HS-5 (cell line): ENCODE measurements at places on chromosomes 2 and 18.
A peak's percentile ranks its signal among the peaks of the same experiment; 100 is the strongest.

GRCh38 chr18:54181856-54182602, 42.4 kb downstream of the MBD2 start:
- DNase-seq = no peak

GRCh38 chr18:30970196-30970816, 72.2 kb downstream of the DSC3 start:
- DNase-seq = peak; percentile 30

- no peak for DNase-seq
Measured at GRCh38 chr2:197359859-197360258, 49.3 kb upstream of the ANKRD44 start.

- DNase-seq = no peak
Measured at GRCh38 chr2:138814123-138814898, 34.1 kb upstream of the NXPH2 start.

DNA sequence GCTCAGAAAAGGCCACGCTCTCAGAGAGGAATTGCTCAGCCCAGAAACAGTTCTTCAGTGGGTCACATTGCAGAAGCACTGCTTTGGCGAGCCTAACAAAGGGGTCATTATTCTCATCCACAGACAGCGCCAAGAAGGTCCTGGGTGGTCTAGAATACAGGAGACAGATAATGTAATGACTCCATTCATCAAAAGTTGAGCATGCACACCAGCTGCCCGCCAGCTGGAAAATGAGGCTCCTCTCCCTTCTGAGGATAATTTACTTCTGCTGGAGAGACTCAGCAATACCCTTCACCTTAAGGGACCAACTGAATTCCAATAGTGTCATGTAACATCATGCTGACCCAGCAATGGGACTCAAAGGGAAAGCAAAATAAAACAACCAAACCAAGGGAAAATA, 79.9 kb downstream of the TRIB2 start:
- DNase-seq = no peak

DNA sequence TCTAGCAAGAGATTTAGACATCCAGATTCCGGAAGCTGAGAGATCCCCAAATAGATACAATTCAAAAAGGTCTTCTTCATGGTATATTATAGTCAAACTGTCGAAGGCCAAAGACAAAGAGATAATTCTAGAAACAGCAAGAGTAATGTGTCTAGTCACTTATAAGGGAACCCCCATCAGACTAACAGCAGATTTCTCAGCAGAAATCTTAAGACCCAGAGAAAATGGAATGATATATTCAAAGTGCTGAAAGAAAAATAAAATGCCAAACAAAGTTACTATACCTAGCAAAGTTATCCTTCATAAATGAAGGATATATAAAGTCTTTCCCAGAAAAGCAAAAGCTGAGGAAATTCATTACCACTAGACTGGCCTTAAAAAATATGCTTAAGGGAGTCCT, 36.1 kb upstream of the PAX3 start:
- DNase-seq = no peak

GRCh38 chr2:129762386-129763189, 216.9 kb upstream of the RAB6C start:
- no peak for DNase-seq

DNA sequence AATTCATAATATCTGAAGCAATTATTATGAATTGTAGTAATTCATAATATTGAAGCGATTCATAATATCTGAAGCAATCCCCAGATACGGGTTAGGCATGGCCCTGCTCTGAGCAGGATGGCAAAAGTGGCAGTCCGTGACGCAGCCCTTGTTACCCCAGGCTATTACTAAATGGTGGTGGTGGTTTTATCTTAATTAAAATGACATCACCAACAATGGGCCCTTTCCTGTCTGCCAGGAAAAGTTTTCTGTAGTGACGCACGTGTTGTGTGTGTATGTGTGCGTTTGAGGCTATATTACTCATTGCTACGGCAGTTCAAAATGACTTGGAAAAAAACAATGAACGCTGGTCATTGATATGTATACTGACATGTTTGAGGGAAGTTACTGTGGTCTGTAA, 10.6 kb upstream of the MOCOS start:
- DNase-seq = peak; percentile 87

DNA sequence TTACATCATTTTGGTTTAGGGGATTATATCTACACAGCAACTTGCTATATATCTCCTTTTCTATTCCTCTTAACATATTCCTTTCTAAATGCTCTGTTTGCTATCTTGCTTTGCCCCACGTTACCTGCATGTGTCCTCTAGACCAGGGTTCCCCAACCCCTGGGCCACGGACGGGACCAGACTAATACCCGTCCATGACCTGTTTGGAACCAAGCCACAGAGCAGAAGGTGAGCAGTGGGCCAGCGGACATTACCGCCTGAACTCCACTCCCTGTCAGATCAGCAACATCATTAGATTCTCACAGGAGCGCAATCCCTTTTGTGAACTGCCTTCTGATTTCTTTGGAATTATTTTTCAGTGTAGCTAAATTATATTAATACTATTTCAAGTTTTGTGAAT, 66.7 kb downstream of the KCMF1 start:
- DNase-seq = no peak

DNA sequence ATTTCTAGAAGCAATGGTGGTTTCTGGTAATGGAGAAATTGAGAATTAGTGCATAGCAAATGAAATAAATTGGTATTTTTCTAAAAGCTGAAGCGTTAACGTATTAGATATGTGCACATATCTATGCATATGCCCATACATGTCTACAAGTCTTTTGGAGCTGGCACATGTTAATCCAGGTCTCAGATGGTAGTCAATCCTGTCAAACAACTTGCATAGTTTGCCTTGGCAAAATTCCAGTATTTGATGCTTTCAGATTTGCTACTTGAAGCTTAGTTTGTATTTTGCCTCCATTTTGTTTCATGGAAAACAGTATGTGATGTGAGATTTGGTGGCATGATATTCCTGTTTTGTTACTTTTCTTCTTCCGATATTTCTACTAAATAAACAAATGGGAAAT, 304.6 kb downstream of the PARD3B start:
- no peak for DNase-seq
